ENCODE measurements at places on chromosomes 1 and 21. TPM values are rescaled to one million over a fixed set of nuclear protein-coding genes. Genes with fewer than 3 reads are reported as not detected.

GRCh38 chr1:156100205-156100995, 14.1 kb upstream of the LMNA start:
- DNase-seq, result no peak

GRCh38 chr1:88029899-88030298, 654.2 kb upstream of the PKN2 start:
- no peak for DNase-seq

GRCh38 chr1:32813941-32814739, 3.0 kb downstream of the YARS1 start:
- peak; percentile 68 for DNase-seq

GRCh38 chr1:100706856-100707255, 12.7 kb upstream of the VCAM1 start:
- no peak for DNase-seq

The C1orf141 gene
- not detected for polyA plus RNA-seq

DNA sequence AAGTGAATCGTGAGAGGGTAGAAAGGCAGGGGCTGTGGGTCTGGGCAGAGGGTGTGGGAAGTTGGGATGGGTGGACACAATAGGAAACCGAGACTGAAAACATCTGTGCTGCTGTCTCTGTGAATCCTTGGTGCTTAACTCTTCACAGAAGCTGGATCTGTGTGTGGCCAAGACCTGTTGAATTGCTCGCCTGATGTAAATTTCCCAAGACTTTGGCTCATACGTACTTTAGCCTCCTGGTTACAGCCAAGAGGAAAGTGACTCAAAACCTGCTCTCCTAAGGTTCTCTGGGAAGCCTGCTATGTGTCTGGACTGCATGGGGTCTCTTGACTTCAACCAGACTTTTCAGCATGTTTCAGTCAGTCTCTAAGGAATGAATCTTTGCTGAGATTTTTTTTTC, 270.3 kb downstream of the RWDD3 start:
- no peak for DNase-seq

DNA sequence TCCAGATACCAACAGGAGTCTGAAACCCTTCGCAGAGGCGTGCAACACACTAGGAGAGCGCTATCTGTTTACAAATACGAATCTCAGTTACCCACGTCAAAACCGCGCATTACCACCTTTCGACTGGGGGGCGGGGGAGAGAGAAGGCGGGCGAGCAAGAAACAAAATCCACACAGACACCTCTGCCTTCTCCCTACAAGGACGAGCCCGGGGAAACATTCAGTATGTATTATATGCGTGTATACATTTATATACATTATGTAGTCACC, 722 bp downstream of the TUT4 start:
- peak; percentile 78 for DNase-seq

- no peak for DNase-seq
Measured at GRCh38 chr1:48848035-48848434, 71.3 kb upstream of the BEND5 start.

DNA sequence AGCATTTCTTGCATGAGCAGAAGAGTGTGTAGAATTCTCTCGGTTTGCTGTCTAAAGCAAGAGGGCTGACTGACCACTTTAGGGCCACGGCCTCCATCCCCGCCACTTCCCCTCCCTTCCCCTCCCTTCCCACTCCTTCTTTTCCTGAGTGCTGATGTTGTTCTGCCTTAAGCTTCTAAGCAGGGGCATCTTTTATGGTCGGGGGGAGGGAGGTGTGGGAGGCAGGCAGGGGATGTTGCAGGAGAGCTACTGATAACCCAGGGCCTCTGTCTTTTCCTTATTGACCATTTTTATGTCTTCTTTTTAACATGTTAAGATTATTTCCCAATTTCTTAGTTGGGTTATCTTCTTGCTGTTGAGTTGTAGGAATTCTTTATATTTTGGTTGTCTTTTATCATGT, 15.1 kb downstream of the USP25 start:
- DNase-seq, result no peak

The COL8A2 gene
- 2.9 TPM for polyA plus RNA-seq

- DNase-seq, result peak; percentile 76
Measured at GRCh38 chr1:24463776-24464735, 38.6 kb upstream of the RCAN3 start.

DNA sequence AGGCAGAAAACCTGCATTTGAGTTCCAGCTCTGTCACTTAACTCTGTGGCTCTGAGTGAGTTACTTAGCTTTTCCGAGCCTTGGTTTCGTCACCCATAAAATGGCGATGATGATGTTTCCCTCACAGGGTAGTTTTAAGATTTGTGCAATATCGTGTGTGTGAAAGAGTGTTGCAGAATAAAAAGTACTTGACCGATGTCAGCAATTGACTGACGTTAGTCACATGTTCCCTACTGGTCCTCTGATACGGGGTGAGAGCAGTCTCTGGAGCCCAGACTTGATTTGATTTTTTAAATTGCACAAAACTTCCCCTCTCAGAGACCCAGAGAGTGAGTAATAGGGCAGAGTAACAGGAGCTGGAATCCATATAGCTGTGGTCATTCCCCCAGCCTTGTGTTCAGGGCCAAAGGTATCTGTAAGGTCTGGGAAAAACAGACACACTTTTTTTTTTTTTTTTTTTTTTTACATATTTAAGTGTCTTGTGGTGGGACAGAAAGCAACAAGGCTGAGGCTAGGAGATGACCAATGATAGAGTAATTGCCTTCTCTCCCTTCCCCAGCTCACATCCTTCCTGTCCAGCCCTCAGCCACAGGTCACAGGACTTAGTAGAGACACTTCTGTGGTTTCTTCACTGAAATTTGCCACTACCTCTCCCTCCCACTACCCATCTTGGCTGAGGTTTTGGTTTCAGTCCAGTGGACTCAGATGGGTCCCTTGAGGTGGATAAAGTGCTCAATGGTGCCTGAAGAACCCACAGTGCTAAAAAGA, 2.0 kb downstream of the FCER1G start:
- DNase-seq, result peak; percentile 87

DNA sequence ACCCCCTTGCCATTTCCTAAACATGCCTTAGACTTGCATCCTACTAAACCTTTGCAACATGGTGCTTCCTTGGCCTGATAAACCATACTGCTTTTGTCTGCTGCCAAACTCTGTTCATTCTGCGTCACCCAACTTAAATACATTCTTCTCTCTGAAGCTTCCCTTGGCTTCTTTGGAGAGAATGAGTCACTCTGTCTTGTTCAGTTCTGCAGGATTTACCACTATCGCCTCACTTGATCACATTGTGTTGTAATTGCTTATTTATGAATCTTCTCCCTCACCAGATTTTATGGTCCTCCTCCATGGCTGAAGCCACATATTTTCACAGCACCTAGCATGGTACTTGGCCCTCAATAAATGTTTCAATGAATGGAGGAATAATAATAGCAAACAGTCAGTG, 21.7 kb upstream of the TUT4 start:
- peak; percentile 98 for DNase-seq

DNA sequence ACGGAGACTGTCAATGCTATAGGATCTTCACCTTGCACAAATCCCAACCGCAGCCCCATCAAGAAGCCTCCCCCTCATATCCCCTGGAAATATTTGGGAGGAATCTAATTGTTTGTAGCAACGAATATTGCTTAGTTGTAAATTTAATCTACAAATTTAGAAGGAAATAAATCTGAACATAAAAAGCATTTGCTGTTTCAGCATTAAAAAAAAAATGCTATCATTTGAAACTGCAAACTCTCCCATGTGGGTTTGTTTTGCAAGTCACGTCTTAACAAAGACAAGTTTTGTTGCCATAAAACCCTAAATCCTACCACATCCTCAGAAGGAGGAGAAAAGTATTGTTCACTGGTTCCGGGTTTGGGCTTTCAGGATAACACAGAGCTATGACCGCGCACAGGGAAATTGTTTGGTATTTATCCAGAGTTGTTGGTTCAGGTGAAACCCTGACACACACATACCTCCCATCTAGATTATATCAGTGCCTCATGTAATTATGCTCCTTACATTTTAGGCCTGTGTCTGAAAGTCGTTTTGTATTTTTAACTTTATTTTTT, 279.6 kb downstream of the TM2D1 start:
- DNase-seq, result no peak

The LEFTY2 gene
- polyA plus RNA-seq, result not detected

DNA sequence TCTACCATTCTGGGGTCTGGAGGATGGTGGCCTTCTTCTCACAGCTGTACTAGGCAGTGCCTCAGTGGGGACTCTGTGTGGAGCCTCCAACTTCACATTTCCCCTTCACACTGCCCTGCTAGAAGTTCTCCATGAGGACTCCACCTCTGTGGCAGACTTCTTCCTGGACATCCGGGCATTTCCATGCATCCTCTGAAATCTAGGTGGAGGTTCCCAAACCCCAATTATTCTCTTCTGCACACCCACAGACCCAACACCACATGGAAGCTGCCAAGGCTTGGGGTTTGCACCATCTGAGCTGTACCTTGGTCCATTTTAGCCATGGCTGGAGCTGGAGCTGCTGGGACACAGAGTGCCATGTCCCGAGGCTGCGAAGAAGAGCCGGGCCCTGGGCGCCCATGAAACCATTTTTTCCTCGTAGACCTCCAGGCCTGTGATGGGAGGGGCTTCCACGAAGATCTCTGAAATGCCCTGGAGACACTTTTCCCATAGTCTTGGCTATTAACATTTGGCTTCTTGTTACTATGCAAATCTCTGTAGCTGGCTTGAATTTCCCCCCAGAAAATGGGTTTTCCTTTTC, 170.5 kb downstream of the FOXD2 start:
- no peak for DNase-seq

GRCh38 chr21:45811136-45811535, 167.6 kb downstream of the PCBP3 start:
- DNase-seq, result no peak

The FAM76A gene
- polyA plus RNA-seq, result 6.2 TPM

DNA sequence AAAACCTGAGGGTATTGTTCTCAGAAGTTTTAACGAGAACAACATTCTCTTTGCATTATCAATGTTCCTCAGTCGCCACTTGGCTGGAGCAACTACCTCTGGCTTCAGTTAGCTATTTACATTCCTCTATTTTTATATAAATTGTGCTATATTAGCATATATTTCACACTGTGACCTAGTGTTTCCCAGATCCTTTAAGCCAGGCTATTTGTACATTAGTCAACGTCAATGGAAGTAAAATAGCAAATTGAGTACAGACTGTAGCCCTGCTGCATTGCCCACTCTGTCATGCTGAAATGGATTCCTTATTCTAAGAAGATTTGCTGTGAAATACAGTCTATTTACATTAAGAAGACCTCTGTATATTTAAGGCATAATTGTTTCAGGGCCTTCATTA, 213.8 kb downstream of the ROR1 start:
- DNase-seq, result no peak

The OBSCN gene
- polyA plus RNA-seq, result 1.3 TPM

DNA sequence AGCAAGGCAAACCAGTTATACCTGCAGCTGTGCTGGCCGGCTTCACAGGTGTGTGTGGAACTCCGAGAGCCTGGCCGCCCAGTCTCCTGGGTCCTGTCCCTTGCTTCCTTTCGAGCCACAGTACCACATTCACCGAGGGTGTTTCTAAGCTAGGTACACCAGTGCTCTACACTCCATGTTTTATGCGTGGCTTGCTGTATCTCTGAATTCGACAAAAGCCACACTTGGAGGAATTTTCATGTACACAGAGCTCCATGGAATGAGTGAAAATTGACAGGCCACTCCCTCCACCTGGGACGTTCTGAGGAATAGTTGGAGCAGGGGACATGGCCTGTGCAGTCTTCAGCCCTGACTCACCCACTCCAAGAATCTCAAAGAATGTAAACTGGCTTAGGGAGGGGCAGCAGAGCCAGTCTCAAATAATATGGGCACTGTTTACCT, 14.0 kb downstream of the ETS2 start:
- peak; percentile 68 for DNase-seq

- no peak for DNase-seq
Measured at GRCh38 chr1:98371764-98372163, 289.8 kb upstream of the SNX7 start.

DNA sequence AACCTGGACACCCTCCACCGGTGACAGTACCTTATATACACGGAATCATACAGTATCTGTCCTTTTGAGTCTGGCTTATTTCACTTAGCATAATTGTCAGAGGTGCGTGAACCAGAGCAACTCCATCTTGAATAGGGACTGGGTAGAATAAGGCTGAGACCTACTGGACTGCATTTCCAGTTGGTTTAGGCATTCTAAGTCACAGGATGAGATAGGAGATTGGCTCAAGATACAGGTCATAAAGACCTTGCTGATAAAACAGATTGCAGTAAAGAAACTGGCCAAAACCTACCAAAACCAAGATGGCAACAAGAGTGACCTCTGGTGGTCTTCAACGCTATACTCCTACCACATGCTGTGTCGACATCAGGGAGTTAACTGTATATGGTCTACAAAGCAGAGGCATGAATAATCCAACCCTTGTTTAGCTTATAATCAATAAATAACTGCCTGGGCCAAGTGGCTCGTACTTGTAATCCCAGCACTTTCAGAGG, 1.4 kb upstream of the FDPS start:
- peak; percentile 58 for DNase-seq

- DNase-seq, result no peak
Measured at GRCh38 chr1:223733898-223734852, 21.8 kb downstream of the CAPN2 start.

The BEST4 gene
- polyA plus RNA-seq, result 0.31 TPM

GRCh38 chr1:223631956-223632355, 33.5 kb downstream of the CAPN8 start:
- no peak for DNase-seq

The FNDC10 gene
- 3.1 TPM for polyA plus RNA-seq

The CRP gene
- not detected for polyA plus RNA-seq

The KRTAP20-2 gene
- polyA plus RNA-seq, result not detected

The PLEKHA6 gene
- polyA plus RNA-seq, result 4.5 TPM

- no peak for DNase-seq
Measured at GRCh38 chr1:53395671-53396215, 63.5 kb upstream of the DMRTB1 start.

DNA sequence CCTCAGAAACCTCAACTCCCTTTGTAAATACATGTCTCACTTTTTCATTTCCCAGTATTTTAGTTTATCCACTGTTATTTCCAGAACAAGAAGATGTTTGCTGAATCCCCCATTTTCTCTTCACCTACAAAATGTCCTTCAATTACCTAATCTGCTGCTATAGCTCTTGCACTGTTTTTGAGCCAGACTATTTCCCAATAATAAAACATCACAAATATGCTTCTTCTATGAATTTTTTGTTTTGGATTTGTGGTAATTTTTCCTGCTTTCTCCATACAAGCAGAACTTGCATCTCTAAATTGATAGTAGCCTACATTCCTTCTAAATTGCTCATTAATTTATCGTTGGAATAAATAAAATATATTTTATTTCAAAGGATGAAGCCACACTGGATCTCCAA, 199.6 kb upstream of the C1orf87 start:
- DNase-seq, result no peak

DNA sequence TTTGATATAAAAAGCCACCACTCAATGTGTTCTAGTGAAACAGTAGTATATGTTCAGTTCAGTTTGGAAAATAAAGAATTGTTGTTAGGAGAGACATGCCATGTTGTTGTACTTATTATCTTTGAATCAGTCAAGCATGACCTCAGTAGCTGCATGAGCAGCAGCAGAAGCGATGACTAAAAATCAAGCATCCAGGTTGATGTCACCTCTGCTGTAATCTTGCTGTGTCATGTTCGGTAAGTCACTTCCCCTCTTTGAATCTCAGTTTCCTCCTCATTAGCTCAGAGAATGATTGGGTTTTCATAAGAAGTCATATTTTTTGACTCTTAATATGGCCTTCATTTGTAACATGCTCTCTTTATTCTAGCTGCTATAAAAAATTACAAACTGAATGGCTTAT, 428.4 kb upstream of the B3GALT2 start:
- peak; percentile 40 for DNase-seq

The LRRC38 gene
- not detected for polyA plus RNA-seq

GRCh38 chr1:154996966-154997701, 3.7 kb downstream of the LENEP start:
- no peak for DNase-seq
